ENCODE measurements at places on chromosomes 11 and 22.

- no peak for DNase-seq
These were observed 35.7 kb downstream of the CELSR1 start for GRCh38 chr22:46501701-46502100.

GRCh38 chr22:45094081-45094720 is 69.5 kb upstream of the NUP50 start:
- DNase-seq = no peak

DNA sequence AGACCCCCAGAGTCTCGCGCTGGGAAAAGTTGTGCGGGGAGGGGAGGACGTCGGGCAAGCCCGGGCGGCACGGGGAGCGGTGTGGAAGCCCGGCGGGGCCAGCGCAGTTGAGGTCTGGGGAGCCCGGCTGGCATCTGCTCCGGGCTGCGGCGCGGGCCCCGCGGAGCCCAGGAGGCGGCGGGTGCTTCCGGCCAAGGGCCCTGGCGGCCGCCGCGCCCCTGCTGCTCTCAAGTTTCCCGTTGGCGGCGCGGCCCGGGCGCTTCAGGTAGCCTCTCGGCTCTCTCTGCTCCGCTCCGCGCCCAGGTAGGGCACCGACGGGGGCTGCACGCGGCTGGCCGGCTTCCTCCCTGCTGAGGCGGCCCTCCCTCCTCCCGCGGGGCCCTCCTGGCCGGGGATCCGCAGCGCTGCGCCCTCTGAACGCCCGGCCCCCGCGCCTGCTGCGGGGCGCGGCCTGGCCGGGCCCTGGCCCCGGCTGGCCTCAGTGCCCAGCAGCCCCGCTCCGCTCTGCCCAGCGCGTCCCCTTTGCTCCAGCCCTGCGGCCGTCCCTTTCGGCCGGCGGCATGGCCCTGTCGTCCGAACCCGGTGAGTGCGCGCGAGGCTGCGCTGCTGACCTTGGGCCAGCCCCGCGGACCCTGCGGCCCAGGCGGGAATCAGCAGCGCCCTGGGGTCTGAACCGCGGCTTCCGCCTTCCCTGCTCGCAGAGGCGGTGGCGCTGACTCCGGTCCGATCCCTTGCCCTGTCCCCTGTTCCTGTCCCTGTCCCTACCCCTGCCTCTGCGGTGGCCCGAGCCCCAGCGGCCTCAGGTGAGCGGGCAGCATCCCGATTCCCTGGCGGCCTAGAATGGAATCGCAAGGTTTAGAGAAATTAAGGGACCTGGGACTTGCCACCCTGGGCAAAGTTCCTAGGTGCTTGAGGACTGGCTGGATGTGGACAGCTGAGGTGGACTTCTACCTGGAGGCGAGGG is 4.3 kb upstream of the AMPD3 start:
- DNase-seq = peak; percentile 78

DNA sequence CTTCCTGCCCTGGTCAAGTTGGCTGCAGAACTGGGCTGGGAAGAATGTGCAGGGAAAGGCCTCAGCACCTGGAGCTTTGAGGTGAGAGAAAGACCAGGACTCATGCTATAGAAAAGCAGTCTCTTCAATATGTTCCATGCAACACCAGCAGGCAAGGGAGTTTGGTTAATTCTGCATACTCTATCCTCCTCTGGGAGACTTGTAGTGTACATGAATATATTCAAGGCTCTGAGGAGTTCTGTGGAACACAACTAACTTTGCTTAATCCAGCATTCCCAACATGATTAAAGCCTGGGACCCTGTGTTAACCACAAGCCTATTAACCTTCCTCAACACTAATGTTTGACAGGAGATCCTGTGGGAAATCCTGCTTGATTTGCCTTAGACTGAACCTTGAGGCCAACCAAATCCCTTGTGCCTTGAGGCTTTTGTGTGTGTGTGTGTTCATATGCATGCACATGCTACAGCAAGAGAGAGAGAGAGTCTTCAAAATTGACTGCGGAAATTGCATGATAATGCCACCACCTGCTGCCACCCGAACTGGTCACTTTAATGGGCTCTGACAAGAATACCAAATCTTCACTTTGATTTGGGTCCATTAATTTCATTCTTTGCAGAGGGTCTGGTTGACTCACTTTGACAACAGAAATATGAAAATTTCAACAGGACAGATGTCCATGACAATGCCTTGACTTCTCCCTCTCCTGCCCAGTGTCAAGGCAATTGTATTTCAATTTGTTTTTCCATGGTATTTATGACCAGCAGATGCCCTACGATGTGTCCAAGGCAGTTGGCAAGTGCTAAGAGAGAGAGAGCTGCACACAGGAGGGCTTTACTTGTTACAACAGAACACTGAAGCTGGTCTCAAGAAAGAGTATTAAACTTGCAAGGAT is 238.2 kb upstream of the ZBED5 start:
- DNase-seq = no peak

- DNase-seq = no peak
These were observed 100.0 kb downstream of the CCDC34 start for GRCh38 chr11:27263046-27263445.

All from pancreas (tissue), 10 donors.